HAP-1 (cell line): ENCODE measurements at places on chromosomes 1 and 21.

DNA sequence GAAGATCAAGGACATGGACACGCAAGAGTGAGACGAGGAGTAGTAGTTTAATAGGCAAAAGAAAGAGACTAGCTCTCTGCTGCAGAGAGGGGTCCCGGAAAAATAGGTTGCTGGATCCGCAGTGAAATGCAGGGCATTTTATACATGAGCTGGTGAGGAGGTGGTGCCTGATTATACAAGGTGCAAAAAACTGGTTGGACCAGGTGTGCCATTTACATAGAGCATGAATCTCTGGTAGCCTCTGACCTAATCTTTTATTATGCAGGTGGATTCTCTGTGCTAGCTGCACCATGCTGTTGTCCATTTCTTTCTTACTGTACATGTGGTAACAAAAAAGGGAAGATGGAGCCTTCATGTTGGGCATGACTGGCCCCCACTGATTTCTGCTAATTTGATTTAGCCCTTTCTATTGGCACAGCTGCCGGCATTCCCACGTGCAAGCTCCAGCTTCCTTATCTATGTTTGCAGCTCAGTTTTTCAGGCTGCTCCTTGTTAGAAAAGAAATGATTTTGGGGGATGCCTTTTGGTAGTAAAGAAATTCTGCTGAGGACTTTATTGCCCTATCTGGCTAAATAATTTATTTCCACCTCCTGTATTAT, 548.1 kb downstream of the BRINP3 start:
- no peak for DNase-seq

- DNase-seq: no peak
These were observed 3.6 kb upstream of the RASSF5 start for GRCh38 chr1:206503591-206504362.

- no peak for DNase-seq
These were observed 34.9 kb downstream of the DUSP10 start for GRCh38 chr1:221706876-221707582.

- DNase-seq: no peak
These were observed 161.5 kb downstream of the HLX start for GRCh38 chr1:221040691-221041285.

- no peak for DNase-seq
These were observed 437.7 kb downstream of the OMA1 start for GRCh38 chr1:58108783-58109182.

DNA sequence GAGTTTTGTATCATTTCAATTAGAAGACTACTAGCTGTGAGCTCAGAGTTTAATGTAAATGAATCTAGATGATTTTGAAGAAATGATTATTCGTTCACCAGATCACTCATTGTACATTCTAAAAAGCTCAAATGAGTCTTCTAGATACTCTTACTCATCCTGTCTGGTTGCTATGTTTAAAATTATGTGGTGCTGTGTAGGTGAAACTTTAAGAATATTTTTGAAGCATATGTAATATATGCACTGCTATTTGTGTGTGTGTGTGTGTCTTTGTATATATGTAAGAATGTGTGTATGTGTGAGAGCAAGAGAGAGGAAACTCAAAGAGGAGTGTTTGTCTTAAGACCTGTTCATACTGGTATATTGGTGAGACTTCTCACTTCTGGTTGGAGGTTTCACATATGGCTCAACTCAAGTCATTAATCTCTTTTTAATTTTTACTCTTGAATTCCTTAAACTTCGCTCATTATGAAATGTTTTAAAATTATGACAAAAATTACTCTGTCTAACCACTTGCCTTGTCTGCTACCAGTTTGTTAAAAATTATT, 8.6 kb upstream of the C1orf105 start:
- no peak for DNase-seq

- no peak for DNase-seq
These were observed 110.5 kb downstream of the HHAT start for GRCh38 chr1:210438928-210439841.
